Spinal cord (tissue), 10 donors: ENCODE measurements at places on chromosomes 2 and 18. TPM values are rescaled to one million over a fixed set of nuclear protein-coding genes. Genes with fewer than 3 reads are reported as not detected.
A peak's percentile ranks its signal among the peaks of the same experiment; 100 is the strongest.

- DNase-seq = no peak
Measured at GRCh38 chr2:85613717-85614515, 2.0 kb upstream of the C2orf68 start.

The FHOD3 gene
- total RNA-seq = 51.8 TPM

DNA sequence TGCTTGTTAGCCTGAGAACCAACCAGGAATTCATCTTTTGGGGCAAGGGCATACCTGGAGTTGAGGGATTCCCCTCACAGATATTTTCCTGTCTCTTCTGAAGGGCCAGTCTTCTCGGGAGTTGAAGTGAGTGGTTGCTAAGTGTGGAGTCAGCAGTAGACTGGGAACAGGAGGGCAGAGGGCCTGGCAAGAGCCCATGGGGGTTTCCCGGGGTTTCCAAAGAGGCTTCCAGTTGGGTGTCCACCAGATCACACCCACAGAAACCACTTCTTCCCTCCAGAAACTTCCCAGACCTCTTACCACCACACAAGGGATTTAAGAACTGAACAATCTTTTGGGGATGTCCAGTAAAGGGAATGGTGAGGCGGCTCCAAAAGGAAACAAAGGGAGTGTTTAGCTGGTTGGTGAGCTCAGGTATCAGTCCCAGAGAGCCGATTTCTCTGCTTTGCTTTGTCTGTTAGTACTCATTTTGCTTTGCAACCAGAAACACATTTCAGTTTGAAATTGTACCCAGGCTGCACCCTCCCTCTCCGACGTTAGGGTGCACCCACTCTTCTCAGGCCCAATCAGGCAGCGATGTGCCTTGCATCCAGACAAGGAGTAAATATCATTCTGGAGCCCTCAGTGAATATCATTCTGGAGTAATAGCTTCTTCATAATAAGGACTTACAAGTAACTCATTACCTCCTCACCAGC lies 47.5 kb upstream of the SPATS2L start:
- DNase-seq = no peak

The ROCK1 gene
- total RNA-seq = 56.1 TPM

DNA sequence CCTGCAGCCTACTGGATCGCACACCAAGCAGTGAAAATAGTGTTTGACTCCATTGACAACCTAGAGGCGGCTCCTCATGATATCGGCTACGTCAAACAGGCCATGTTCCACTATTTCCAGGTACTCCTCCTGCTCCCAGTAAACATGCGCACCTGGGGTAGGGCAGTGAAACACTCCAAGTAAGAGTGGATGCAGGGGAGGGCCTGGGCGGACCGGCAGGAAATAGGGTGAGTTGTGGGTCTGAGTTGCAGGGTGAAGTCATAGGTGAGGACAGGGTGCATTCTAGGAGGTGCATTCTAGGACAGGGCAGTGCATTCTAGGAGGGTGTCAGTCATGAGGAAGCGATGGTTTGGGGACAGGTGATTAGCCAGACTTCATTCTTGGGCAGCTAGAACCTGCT lies 5.0 kb downstream of the NAGK start:
- no peak for DNase-seq

The GALR1 gene
- total RNA-seq = 3.2 TPM

The ALPP gene
- total RNA-seq = 0.06 TPM

GRCh38 chr2:42762823-42763804 lies 821 bp downstream of the OXER1 start:
- no peak for DNase-seq

DNA sequence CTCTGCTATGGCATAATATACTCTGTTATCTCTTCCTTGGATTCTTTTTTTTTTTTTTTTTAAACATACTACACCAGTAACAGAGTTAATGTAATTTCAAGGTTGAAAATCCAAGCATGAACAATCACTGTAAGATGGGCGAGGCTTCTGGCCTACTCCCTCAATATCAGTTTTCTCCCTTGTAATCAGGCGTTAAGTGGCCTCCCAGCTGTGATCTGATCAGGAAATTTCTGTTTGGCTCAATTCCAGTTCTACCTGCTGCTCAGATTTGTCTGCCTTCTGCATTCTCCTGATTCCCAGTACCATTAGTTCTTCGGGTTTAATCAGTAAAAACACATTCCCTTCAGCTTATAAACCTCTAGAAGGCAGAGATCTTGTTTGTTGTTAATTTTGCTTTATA lies 18.6 kb downstream of the PRKD3 start:
- DNase-seq = no peak

The TUBB8B gene
- total RNA-seq = not detected

DNA sequence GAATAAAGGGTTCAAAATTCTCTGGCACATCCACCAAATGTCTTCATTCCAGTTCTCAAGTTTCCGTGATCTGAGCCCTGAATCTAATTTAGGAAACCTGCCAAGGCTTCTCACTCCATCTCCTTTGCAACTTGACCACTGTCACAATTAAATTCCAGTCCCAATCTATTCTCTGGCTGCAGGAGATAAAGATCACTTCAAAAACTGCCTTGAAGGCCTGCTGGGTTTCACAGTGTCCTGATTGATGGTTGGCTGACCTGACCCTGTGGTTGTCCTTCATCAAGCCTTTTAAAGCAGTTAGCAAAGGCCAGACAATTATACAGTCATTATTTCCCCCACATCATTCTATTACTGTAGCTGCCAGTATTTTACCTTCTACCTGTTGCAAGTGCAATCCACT lies 60.3 kb upstream of the DNAJC10 start:
- DNase-seq = no peak

DNA sequence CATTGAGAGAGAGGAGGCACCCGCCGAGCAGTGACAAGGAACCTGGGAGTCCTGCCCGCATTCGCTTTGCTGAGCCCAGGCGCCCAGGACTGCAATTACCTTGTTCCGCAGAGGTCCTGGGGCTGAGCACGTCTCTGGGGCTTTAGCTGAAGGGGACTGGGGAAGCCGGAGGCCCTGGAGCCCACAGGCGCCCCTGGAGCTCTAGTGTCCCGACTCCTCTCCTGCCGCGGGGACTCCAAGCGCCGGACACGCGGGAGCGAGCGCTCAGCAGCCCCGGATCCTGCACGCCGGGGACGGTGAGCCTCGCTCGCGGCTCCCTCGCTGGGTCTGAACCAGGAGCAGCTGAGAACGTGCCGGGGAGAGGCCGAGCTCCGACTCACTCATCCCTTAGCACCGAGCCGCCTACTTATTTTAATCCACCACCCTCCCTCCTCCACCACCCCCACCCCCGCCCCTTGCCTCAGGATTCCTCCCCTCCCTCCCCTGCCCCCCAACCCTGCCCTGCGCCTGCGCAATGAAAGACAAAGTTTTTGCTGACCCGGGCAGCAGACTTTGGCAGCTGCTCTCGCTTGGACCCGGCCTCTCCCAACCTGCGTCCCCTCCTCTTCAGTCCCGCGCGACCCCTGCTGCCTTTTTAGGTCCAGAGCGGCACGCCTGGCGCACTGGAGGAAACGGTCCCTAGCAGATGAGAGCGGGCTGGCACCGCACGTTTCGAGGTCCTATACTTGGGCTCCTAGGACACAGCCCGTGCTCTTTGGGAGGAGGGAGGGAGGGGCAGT lies at the start of gene OSR1:
Gene OSR1 (minus strand): TSS at position 382 of the 779 bp plus-strand sequence. CDS start 4,818 bp downstream, outside the sequence.
- DNase-seq = peak; percentile 23

DNA sequence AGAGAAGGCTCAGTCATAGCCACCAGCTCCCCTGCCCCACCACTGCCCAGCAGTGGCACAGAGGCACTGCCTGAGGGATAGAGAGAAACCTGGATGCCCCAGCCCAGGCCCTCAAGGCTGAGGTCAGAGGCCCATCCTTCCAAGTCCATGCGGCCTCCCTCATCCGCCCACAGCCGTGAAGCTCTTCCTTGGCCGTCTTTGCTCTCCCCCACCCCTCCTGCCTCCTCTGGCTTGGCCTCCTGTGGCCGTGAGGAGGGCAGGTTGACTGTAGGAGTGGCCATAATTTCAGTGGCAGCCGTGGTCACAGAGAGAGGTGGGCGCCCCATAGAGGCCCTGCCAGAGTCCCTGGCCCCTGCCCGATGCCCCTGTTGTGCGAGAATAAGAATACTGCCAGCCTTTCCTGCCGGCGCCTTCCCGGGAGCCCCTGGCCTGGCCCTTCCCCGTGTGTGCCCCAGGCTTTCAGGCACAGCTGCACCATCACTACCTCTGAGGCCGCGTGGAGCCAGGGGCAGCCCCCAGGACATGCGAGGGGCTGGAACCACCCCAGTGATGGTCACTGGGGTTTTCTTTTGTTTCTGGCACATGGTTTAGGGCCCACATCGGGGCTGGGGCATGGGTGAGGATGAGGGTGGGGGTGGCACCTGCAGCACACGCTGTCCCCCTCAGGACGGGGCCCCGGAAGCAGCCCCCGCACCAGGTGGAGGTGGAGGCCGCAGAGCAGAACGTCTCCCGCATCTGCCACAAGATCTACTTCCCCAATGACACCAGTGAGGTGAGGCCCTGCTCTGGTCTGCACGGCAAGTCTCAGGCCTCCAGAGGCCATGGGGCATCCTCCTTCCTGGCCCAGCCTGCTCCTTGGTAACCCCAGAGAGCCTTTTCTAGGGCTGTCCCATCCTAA lies 13.1 kb upstream of the GPR17 start:
- no peak for DNase-seq

The CPS1 gene
- total RNA-seq = 8.3 TPM

GRCh38 chr2:100520224-100520623 lies 42.6 kb upstream of the PDCL3 start:
- DNase-seq = no peak

DNA sequence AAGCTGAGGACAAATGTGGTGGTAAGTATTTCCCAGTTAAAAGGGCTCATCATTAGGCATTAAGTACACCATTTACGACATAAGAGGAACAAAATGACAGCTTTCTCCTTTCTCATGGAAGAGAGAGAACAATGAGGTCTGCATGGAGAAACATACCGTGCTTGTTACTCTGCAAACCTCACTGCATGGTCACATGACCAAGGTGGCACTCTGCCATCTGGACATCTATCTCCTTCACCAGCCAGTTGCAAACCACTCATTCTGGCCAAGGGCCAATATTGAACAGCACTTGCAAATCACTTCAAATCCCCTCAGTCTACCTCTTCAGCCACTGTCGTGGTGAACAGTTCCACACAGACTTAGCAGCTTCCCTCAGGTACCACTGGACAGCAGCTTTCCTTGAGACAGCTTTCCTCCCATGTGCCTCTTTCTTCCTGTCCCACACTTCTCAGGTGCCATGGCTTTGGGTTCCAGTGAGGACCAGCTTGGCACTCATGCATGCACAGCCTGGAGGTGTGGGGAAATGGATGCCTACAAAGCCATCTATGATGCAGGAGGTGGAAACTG lies 29.5 kb upstream of the DPP4 start:
- no peak for DNase-seq

- no peak for DNase-seq
Measured at GRCh38 chr2:190674966-190675650, 26.2 kb downstream of the NAB1 start.

DNA sequence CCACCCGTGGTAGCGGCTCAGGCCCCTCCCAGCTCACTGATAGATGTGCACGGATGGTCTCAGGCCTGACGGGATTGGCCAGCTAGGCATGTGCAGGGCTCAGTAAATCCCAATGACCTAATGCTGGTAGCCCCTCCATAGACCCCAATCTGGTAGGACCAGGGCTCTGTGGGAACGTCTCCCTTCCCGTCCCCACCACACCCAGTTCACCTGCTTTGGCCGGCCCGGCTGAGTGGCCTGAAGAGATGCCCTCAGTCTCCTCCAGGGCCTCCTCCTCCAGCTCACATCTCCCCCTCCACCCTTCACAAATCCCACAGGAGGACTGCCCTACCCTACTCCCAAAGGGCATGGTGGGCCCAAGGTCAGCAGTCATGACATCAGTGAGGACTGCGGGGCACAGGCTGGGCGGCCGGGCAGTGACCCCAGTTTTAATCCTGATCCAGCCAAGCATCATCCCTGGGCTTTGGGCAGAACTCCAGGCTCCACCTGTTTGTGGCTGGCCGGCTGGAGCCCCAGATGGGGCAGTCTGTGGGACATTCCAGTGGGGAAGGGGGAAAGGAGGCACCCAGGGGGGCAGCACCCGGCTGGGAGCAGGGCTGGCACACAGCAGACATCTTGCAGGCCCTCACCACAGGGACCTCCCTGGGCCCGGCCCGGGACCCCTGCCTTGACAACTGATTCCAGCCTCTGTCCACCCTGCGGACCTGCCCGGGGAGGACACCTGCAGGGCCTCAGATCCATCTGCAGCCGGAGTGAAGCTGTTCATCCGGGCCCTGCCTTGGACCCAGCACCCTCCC lies 2.3 kb downstream of the KIF1A start:
- DNase-seq = no peak
